Ecto neural progenitor cell (in vitro differentiated cells): ENCODE measurements at places on chromosomes 1 and 21.

DNA sequence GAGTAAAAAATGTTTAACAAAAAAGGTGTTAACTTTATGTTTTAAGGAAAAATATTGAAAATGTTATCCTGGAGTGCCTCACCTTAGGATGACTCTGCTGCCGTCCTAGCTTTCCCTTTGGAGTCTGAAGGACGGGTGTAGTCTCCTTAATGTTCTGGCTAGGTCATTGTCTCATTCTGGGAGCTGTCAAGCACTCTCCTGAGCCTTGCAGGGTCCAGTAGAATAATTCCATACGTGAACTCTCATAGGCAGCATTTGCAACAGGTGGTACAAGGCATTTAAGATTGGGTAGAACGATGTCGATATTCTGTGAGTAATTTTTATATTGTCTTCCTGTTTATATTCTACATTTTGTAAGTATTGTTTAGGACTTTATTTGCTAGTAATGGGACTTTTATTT lies 283.6 kb upstream of the C1orf105 start:
- no peak for DNase-seq

GRCh38 chr1:99385852-99386251 lies 121.6 kb downstream of the PLPPR4 start:
- no peak for DNase-seq

- DNase-seq: peak; percentile 73
Measured at GRCh38 chr1:112508278-112509004, at the start of gene WNT2B. WNT2B (plus strand) TSS chr1:112508965; CDS start chr1:112509263, 298 bp downstream.

DNA sequence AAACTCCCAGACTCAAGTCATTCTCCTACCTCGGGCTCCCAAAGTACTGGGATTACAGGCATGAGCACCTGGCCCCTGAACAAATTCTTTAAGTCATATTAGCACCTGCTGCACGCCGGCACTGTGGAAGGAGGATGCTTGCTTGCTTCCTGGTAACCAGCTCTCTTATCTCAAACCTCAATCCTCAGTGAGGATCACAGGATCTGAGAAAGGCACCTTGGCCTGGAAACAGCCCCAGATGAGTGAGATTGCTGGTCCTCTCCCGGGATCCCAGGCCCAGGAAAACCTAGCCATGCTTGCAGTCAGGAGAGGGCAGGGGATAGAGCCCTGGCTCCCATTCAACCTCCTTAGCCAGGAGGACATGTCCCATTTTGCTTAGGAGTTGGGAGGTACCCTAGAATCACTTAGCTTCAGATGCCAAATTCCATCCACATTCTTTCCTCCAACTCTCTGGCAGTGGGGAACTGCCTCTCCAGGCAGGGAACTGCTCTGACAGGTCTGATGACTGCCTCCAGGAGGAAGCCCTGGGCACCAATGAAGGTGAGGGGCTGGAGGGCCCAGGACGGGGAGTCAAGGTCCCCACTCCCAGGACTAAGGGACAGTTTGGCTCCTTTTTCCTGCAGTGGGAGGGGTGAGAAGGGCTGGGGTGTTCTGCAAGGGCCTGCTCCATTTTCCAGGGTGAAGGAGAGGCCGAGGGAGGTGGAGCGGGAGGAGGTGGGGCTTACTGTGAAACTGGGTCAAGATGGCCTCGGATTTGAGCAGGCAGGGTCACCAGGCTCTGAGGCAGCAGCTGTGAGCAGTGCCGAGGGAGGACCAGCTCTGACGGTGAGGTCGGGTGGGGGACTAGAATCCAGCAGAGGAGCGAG lies 9.5 kb downstream of the GPR37L1 start:
- no peak for DNase-seq

- DNase-seq: no peak
Measured at GRCh38 chr1:51736702-51737101, 119.8 kb downstream of the OSBPL9 start.

DNA sequence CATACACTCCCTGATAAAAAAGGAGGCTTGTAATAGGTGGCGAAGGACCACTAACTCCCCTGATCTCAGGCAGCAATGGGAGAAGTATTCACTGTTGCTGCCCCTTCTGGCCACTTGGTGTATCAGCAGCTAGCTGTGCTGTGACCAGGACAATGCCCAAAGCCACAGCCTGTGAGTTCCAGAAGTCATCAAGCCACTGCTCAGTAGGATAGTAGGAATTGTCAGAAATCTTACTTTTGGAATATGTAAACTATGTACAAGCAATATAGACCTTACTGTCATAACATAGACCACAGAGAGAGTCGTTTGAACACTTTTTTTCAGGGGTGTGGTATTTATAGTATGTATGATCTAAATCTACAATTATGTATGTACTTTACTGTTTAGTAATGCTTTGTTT lies 248.3 kb upstream of the CAMK1G start:
- peak; percentile 60 for DNase-seq

DNA sequence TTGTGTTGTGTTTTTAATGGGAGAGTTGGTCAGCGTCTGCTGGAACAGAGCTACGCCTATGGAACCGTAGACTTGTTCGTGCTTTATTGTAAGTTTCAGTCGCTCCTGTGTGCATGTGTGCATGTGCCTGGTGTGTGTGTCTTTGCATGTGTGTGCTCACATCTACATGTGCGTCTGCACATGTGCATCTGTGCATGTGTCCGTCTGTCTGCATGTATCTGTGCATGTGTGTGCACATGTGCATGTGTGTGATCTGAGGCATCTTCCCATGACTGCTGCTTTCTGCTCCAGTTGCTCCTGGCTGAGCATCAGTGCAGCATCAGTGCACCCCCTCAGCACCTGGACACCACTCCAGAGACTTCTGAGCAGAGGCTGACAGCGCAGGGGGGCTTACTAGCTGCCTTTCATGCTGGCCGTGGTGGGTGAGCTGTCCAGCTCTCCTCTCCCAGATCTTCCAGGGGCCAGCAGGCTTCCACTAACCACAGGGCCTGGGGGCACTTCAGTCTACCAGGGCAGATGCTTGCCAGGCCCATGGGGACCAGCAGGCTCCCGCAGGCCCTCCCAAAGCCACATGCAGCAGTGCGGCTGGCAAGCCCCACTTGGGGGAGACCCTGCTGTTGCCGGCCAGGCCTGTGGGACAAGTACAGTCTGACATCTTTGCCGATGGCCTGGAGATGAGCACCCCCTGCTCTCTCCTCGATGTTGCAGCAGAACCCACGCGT lies 47.8 kb upstream of the PCBP3 start:
- DNase-seq: no peak

DNA sequence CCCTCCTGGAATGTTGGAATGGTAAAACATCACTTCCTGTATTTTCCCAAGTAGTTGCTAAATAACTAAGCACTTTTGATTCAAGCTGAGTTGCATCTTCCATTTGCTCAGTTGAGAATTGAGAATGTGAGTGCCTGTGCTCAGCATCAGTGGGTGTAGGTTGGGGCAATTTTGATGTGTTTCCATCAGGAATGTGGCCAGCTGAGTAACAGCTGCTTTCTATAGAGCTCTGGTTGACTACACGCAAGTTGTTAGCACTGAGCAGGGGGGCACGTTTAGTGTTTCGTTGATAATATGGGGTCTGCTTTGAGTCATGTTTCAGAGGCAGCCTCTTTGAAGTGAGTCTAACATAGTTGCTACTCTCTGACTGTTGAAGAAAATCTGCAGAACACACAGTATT lies 41.5 kb downstream of the LRRC53 start:
- no peak for DNase-seq

DNA sequence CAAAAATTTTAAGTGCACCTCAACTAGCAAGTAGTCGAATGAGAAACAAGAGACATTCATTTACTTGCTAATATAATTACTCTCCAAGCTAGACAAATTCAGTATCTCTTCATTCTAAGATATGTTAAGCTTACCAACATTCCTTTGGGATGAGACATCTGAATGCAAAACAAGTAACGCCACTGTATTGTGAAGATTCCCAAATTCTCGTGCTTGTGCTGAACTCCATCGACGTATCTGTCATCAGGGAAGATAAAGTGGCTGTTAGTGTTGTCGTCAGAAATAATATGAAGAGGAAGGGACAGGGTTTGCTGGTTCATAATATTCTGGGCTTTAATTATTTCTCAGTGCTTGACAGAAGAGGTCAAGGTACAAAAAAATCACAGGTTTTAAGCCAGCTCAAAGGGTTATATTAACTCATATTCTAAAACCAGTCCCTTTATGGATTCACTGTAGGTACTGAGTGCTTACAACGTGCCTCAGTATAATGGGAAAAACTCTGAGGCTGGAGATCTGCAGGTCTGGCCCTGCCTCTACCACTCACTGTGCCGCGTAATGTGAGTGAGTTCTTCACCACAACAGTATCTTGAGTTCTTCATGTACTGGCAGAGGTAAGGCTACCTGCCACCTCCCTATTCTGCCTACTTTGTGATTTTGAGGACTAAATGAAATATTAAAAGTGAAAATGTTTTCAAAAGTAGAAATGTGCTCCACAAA lies 42.0 kb downstream of the PCSK9 start:
- no peak for DNase-seq

GRCh38 chr1:161849518-161849917 lies 83.4 kb downstream of the ATF6 start:
- DNase-seq: no peak

DNA sequence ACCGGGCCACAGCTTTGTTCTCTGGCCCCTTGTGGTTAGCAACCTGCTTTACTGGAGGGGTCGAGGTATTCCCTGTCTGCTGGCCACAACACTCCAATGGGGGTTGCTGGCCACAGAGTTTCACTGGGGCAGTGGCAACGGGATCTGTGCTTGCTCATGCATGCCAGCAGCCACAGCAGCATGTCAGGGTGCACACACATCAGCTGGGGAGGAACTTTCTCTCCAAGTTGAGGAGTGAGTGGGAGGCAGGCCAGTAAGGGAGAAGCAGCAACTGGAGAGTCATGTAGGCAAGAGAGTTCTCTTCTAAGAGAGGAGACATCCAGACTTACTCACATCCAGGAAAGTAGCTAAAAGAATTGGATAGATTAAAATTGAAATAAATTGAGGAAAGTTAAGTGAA lies 38.0 kb downstream of the SAMD13 start:
- no peak for DNase-seq

GRCh38 chr1:190474010-190474409 lies 3.7 kb downstream of the BRINP3 start:
- DNase-seq: no peak

DNA sequence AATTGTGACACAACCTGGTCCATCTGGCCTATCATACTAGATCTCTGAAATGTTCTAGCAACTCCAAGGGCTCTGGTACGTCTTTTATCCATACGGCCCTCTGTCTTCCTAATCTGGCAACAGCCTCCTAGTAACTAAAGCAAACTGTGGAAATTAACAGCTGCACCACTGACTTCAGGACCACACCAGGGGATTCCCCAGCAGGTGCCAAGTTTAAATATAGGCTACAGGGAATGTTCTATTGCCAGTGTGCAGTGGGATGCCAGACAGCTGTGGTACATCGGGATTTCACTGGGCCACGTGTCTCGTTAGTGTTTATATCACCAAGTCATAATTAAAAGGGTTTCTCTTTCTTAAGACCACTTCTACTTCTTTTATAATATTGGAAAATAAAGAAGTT lies 94.3 kb downstream of the RGS2 start:
- no peak for DNase-seq

DNA sequence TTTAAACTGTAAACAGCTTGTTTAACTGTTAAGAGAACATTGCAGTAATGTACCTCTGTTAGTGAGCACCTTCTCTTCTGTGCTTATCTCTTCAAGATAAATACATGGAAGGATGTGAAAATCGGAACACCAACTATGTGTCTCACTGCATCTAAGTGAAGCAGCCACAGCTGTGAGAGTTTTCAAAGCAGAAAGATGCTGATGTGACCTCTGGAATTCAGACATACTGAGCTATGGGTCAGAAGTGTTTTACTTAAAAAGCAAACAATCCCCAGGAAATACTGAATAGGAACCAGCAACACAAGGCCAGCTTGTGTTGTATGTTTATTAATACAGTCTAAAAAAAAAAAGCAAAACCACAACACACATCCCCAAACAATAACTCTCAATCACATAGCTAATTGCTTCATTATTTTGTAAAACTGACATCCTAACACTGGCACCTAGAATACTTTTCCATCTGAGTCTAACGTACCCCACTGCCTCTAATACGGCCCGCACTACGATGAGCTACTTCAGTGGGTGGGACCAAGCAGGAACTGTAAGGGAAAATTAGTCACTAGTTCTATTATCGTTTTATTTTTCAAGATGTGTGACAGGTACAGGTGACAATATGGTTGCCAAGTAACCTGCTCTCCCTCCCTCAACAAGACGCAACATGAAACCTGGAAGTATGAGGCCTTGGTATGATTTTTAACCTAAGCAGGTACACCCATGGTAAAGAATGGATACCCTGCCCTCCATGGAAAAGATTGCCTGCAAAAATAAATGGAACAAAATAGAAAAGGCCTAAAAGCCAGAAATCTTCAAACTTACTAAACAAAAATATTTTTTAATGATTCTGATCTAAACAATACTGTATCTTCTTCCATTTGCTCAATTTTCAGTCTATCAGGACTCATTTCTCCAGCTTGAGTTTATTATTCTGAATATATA lies 13.9 kb downstream of the ERRFI1 start:
- no peak for DNase-seq

DNA sequence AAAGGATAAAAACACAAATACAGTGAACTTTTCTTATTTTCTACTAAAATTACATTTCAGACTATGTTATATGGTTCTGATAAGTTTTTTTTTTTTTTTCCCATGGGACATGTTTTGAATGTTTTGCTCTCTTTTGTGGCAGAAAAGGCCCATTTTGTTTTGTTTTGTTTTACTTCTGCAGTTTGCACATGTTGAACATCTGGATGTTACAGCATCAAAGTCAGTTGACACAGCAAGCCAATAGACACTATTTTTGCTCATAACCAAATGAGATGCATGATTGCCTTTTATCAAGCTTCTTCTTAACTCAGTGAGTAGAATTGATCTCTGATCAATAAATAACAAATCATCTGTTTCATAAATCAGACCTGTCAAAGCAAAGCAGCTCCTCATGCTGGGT lies 904.2 kb downstream of the ADGRL2 start:
- no peak for DNase-seq

DNA sequence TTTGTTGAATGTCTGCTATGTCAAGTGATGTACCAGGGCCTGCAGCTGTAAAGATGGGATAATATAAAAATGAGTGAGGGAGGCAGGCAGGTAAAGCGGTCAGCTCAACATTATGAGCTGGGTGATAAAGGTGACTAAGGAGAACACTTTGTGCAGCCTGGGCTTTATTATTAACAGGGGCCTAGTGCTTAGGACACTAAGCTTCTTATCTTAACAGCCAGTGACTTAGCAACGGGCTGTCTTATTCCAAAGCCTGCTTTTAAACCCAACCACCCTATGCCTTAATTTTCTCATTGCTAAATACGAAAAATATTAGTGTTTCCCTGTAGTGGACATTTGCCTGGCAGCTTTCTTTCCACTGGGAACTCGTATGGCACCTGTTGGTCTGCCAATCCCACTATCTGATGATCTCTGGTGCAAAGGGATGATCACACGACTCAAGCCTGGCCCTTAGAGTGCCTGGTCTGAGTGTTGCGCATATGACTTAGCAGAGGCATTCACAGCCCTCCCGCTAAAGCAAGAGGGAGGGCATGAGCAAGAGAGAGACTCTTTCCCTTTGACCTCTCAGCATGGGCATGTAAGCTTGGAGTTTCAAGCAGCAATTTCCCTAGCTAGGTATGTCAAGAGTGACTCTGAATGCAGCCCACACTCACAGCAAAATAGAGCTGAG lies 98.6 kb upstream of the PAPPA2 start:
- DNase-seq: peak; percentile 46

GRCh38 chr1:63877021-63877767 lies 103.4 kb downstream of the ROR1 start:
- DNase-seq: no peak
